SK-N-SH treated with all-trans-retinoic acid at 6 μM for 48 hours (cell line): ENCODE measurements at places on chromosomes 2 and 18.

- no peak for ATAC-seq
Measured at GRCh38 chr18:53838746-53839145, 385.7 kb downstream of the MBD2 start.

- ATAC-seq, result no peak
Measured at GRCh38 chr18:59904011-59904601, 4.3 kb downstream of the PMAIP1 start.

- no peak for ATAC-seq
Measured at GRCh38 chr2:101796825-101797600, 99.5 kb downstream of the MAP4K4 start.

GRCh38 chr18:22363867-22364463 lies 53.8 kb downstream of the CTAGE1 start:
- ATAC-seq, result no peak

- ATAC-seq, result no peak
Measured at GRCh38 chr2:219416235-219416602, 2.0 kb upstream of the DES start.

GRCh38 chr18:26459884-26460283 lies 88.5 kb downstream of the KCTD1 start:
- ATAC-seq, result no peak

DNA sequence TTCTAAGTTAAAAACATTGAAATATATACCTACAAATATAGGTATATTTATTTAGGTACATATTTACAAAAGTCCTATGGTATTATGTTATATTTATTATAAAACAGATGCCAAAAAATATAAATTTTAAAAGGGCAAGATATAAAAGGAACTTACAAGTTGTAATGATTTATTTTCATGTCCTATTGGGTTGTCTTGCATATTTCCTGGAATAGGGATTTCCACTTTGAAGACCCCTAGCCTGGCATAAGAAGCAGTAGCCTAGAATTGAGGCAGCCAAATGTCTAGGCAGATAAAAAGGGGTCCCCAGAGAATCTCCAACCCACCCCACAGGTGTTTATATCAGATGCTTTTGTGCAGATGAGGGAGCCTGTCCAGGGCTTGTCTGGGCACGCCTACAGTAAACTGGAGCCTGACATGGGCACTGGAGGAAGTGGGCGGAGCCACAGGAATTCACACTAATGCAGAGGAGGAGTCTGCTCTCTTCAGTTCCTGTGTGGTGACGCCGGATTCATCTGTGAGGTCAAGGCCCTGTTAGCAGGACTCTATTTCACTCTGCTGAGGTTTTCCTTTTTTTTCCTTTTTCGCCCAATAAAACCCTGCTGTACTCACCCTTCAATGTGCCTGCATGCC lies 1088.9 kb upstream of the PIK3C3 start:
- ATAC-seq, result no peak

DNA sequence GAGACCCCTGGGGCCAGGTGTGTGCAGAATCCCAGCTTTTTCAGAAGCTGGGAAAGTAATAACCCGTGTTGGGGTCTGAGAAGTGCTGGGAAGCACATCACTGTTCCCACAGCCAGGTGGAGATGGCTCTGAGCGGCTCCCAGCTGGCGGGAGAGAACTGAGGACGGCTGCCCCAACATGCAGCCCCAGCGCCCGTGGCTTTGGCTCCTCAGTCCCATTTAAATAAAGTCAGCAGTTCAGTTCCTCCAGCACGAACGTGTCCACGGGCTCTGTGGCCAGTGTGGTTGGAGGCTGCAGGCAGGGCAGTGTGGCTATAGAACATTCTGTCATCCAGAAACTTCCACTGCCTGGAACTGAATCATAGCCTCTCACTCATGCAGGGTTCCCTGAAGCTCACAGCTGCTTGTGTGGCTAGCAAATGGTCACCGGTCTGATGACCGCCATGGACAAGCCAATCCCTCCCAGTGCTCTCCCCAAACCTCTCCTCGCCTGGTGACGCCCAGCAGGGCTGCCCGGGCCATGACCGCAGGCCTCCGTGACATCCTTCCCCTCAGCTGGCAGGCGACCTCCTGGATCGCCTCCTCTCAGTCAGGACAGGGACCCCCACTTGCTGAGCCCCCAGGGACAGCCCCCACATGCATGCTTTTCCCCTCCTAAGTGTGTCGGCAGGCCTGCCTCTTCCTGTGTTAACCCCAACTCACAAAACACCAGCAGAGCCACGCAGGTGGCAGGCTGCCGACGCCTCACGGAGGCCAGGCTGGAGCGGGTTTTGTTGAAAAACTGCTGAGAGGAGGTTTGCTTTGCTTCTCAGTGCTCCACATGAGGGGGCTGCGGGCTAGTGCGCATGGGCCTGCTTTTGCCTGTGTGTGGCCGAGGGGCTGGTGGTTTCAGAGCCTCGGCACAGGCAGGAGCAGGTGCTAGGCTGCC lies 1.3 kb downstream of the RTP5 start:
- ATAC-seq, result no peak

DNA sequence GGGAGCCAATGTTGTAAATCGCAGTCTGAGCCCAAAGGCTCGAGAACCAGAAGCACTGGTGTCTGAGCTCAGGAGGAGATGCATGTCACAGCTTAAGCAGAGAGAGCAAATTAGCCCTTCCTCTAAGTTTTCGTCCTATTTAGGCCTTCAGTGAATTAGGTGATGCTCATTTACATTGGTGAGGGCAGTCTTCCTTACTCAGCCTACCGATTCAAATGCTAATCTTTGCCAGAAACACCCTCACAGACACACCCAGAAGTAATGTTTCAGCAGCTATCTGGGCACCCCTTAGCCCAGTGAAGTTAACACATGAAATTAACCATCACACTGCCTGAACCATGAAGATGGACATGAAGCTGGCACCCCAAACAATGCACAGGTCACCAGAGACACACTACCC lies 385.1 kb downstream of the STK39 start:
- no peak for ATAC-seq

- ATAC-seq, result no peak
Measured at GRCh38 chr2:225999692-226000091, 600.2 kb downstream of the NYAP2 start.

GRCh38 chr18:68940754-68941153 lies 142.9 kb downstream of the CCDC102B start:
- ATAC-seq, result no peak

GRCh38 chr2:19731037-19731436 lies 170.7 kb downstream of the TTC32 start:
- ATAC-seq, result no peak

DNA sequence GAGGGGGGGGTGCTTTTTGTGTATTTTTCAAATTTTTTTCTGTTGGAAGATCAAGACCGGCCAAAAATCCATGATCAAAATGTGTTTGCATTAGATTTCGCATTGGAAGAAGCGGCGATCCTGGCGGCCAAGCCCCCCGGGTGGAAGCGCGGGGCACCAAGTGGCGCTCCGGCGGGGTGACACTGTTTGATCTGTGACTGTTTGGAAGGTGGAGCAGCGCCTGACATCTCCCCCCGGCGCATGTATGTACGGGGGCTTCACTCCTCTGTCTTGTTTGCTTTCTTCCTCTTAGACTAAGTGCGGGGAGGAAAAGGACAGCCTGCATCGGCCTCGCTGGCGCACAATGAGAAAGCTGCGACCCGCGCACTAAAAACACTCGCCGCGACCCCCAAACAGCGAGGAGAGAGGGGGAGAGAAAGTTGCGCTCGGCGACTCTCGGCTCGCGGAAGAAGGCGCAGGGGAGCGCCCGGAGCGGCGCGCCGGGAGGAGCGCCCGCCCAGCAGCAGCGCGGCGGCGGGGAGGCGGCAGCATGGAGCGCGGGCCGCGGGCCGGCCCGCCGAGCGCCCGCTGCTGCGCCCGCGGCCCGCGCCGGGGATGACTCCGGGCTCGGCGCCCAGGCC lies 515 bp downstream of the TSHZ1 start:
- ATAC-seq, result no peak

DNA sequence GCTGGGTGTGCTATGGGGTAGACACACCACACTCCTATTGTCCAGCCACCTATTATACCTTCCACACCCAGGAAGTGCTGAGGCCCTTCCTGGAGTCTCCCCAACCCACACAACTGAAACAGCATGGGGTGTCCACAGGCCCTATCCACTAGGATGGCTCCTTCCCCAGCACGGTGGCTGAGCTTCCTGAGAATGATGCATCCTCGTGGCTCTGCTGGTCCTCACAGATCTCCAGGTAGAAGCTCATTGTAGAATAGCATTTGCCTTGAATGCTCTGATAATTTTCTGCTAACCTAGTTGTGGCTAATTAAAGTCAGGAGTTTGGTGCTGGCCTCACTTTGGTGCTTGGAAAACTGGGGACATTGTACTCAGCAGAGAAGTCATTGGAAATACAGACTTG lies 182.6 kb downstream of the ANKRD30B start:
- no peak for ATAC-seq

- ATAC-seq, result peak; percentile 58
Measured at GRCh38 chr2:192123847-192124246, 70.9 kb downstream of the TMEFF2 start.

GRCh38 chr18:29063346-29063745 lies 886.4 kb upstream of the CDH2 start:
- no peak for ATAC-seq

DNA sequence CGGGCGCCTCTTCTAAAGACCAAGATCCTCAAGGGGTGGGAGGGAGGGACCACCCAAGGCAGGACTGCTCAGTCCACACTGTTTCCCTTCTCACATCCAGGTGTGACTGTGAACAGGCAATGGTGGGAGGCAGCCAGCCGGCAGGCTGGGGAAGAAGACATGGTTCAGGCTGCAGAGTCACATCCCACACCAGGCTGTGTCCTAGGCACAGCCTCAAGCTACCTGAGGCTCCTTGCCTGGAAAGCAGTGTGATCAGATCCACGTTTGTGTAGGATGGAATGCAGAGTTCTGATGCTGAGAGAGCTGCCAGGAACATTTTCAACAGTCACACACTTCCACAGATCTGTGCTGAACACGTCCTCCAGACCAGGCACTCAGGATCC lies 16.4 kb downstream of the SLC66A2 start:
- no peak for ATAC-seq

DNA sequence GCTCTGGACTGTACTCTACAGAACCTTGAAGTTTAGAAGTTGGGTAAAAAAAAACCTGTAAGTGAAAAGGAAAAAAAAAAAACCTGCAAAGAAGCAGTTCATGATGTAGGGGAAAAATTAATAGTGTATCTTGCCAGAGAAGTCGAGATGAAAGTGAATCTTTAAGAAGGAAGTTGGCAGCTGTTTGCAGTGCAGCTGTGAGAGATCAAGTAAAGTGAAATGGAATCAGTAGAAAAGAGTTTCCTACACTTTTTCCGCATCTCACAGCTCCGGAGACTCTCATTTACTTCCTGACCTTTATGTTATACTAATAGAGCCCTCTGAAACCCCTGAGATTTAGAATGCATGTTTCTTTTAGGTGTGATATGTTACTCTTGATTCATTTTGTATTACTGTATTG lies 19.2 kb downstream of the RNMT start:
- no peak for ATAC-seq

DNA sequence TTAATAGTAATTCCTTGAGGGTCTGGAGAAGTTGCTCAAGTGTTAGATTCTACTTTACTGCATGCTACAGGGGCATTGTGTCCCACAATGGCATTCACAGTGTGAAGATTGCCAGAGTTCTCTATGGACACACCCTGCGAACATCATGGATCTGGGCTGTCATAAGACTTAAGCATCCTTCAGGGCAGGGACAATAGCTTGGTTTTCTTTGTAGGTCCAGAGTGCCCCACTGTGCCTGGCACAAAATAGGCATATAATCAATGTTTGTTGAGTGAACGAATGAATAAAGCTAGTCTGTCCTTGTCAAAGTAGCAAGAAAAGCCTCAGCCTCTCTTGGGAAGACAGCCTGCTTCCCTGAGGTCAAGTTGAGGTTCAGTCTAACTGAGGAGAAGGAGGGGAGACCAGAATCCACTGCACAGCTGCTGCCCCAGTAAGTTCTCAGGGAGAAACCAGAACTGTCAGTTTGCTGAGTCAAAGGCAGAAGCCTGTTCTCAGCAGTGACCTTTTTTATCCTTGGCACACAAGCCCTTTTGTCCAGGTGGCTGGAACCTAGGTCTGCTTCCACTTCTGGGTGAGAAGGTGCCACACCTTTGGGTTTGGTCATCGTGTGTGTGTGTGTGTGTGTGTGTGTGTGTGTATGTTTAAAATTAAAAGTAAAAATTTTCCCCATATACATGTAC lies 15.0 kb downstream of the INPP4A start:
- no peak for ATAC-seq

DNA sequence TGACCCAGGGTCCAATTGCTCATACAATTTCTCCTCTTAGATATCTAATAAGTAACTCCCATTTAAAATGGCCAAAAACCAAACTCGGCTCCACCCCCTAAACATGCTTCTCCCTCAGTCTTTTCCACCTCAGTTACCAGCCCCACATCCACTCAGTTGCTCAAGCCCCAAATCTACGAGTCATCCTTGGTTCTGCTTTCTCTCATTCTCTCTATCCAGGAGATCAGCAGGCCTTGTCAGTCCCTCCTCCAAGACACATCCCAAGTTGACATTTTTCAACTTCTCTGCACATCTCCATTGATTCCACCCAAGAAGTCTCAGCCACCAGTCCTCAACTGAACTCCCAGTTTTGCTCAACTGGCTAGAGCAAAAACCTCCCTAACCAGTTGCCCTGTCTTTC lies 40.5 kb upstream of the RTN4 start:
- ATAC-seq, result peak; percentile 52

- ATAC-seq, result no peak
Measured at GRCh38 chr2:3637311-3637675, 20.7 kb upstream of the ALLC start.

DNA sequence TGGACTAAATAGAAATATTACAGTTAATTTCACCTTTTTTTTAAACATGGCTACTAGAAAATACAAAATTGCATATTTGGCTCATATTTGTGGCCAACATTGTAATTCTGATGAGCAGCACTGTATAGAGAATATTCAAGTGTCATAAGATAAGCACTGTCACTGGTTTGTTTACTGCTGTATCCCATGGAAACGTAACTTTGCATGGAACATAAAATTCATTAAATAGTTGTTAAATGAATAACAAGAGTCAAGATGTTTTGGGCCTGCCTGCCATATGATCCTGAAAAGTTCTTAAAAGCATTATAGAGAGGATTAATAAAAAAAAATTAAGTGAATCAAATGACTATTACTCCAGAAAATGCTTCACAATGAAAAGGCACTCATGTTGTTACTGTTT lies 763.7 kb upstream of the CRIM1 start:
- no peak for ATAC-seq

- no peak for ATAC-seq
Measured at GRCh38 chr2:101400048-101400447, 12.7 kb upstream of the CREG2 start.

GRCh38 chr2:85797263-85797660 lies 43.5 kb downstream of the ATOH8 start:
- no peak for ATAC-seq

DNA sequence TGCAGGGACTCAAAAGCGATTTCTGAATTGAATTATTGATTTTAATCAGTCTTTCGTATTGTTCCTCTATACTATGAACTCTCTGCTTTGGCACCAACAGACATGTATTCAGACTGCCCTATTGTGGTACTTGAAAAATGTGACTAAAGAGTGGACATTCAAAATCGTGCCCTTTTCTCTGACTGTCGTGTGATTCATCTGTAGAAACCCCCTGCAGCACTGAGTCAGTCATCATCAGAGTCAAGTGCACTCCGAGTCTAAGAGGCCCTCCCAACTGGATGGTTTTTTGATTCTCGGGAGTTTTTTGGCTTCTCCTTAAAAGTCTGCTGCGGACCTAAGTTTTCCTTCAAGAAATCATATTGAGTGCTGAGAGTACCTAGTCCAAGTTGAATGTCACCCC lies 96.4 kb upstream of the FOSL2 start:
- peak; percentile 18; the same call in 2 of the 3 replicates for ATAC-seq

GRCh38 chr2:199704358-199705238 lies 146.4 kb downstream of the FTCDNL1 start:
- peak; percentile 43; the same call in 1 of the 3 replicates for ATAC-seq

- no peak for ATAC-seq
Measured at GRCh38 chr2:133574186-133574585, 5.9 kb upstream of the NCKAP5 start.

- no peak for ATAC-seq
Measured at GRCh38 chr2:54209379-54209778, 46.6 kb downstream of the TSPYL6 start.
